ENCODE measurements at places on chromosomes 12 and 14.
A peak's percentile ranks its signal among the peaks of the same experiment; 100 is the strongest.

- no peak for DNase-seq
These were observed 488.0 kb upstream of the STXBP6 start for GRCh38 chr14:25537846-25538455.

DNA sequence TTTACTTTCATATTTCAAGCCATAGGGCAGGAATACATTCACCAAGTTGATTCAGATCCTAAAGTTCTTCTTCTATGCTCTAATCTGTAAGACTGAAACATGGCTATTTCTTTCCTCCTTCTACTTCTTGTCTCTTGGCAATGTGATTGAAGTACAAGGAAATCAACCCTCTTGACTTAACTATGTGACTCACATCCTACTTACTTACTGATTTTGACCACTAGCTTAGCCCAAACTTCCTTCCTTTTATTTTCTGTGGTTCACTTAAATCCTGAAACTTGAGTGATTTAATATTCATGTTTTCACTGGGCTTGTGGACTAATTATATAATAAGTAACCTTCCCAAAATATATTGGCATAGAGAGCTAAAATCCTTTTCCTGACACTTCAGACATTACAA is 111.2 kb upstream of the NOVA1 start:
- DNase-seq, result no peak

DNA sequence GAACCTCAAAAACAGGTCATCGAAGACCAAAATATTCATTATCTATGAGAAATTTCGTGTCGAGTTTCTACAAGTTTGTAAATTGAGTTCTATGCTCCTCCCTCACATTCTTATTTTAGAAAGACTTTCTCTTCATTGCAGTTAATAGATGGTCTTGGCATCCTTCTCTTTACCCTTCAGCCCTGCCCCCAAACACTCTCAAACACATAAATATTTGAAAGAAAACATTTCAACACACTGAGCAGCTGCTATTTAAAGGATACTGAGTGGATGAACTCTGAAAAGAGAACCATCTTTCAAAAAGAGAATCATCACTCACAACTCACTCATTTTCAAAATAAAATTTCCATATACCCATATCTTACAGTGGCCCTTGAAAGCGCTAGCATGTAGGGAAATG is 67.1 kb downstream of the NUAK1 start:
- no peak for DNase-seq

DNA sequence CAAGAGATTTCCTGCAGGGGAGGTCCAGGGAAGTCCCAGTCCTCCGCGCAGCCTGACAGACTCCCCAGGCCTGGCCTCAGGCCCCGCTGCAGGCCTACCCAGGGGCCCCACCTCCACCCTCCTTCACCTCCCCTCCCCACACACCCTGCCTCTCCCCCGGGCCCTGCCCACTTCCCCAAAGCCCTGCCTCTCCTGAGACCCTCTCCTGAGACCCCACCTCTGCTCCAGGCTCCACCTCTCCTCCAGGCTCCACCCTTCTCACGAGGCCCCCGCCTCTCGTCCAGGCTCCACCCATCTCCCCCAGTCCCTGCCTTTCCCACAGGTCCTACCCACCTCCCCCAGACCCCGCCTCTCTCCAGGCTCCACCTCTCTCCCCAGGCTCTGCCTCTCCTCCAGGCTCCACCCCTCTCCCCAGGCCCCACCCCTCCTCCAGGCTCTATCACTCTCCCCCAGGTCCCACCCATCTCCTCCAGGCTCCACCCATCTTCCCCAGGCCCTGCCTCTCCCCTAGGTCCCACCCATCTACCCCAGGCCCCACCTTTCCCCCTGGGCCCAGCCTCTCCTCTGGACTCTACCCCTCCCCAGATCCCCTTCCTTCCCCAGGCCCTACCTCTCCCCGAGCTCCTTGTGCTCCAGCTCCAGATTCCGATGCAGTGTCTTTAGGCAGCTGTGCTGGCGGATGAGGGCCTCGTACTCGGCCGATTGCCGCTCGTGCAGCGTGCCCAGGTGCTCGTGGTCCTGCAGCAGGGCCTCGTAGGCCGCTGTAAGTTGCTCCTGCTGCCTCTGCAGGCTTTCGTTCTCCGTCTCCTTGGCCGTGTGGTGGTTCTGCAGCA is 58.8 kb upstream of the GPR68 start:
- peak; percentile 46 for DNase-seq

DNA sequence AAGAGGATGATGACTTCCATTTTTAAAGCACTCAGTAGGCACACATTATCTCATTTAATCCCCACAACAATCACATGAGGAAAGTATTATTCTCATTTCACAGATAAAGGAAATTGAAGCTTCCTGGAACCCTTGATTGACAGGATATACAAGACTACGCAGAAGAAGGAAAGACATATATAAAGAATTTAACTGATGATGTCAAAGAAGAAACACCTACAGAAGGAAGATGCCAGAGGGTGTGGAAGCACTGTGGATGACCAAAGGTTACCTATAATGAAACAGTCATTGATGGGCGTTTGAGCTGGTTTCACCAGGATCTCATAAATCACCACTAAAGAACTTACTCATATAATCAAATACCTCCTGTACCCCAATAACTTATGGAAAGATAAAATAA is 197.4 kb downstream of the SLC25A21 start:
- no peak for DNase-seq

DNA sequence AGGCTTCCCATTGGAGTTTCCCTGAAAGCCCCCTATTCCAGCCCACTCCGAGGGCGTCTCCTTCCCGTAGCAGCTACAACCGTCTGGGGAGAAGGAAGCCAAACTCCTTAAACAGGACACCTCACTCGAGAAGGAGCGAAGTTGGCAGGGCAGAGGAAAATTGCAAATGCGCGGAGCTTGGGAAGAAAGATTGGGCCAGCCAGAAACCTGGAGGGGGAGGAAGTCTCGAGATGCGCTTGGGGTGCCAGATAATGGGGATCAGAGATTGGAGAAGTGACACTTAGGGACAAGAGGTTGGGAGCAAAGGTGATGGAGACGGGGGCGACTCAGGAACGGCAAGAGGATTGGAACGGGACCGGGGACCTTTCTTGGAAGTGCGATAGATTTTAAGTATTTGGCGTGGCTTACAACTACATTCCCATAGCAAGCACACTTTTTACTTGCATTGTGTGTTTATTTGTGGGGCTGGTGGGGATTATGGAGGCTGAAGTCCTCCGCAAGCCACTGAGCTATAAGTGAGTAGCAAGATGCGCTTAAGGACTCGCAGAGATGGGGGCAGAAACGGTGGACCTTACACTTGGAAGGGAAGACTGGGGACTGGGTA is 926 bp downstream of the HRK start:
- no peak for DNase-seq

Data from activated CD4-positive, alpha-beta T cell treated with anti-CD3 and anti-CD28 coated beads, Interleukin-2, amount 50 U/mL, for 24 hours (primary cell).